ENCODE measurements at places on chromosomes 5 and 9. TPM values are rescaled to one million over a fixed set of nuclear protein-coding genes. Genes with fewer than 3 reads are reported as not detected.

The CDH18 gene
- polyA plus RNA-seq = 0.16 TPM

The IFNA21 gene
- not detected for polyA plus RNA-seq

DNA sequence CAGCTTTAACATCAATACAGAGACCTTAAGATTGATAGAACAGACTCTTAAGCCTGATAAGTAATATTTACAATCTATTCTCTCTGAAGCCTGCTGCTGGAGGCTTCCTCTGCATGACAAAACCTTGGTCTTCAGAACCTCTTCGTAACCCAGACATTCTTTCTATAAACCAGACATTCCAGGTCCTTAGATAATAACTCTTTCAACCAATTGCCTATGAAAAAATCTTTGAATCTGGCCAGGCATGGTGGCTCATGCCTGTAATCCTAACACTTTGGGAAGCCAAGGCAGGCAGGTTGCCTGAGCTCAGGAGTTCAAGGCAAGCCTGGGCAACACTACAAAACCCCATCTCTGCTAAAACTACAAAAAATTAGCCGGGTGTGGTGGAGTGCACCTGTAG, 327.8 kb downstream of the ENC1 start:
- no peak for DNase-seq

GRCh38 chr9:89444925-89445765, 52.8 kb downstream of the SEMA4D start:
- no peak for DNase-seq
